ENCODE measurements at places on chromosomes 2 and 18.

GRCh38 chr18:9866627-9867026, 19.1 kb upstream of the TXNDC2 start:
- no peak for DNase-seq

DNA sequence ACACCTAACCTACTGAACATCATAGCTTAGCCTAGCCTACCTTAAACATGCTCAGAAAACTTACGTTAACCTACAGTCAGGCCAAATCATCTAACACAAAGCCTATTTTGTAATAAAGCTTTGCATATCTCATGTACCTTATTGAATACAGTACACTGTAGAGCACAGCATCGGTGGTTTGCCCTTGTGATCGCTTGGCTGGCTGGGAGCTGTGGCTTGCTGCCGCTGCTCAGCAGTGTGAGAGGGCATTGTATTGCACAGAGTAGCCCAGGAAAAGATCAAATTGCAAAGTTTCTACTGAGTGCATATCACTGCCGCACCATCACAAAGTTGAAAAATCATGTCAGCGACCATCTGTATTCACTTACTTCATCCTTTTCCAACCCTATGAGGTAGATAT, 62.3 kb upstream of the NCK2 start:
- DNase-seq = no peak

GRCh38 chr2:23312996-23313606, 71.9 kb upstream of the KLHL29 start:
- DNase-seq = no peak

- DNase-seq = no peak
Measured at GRCh38 chr2:98391581-98392270, 45.5 kb downstream of the CNGA3 start.

GRCh38 chr2:66651295-66651694, 216.4 kb downstream of the MEIS1 start:
- DNase-seq = no peak

DNA sequence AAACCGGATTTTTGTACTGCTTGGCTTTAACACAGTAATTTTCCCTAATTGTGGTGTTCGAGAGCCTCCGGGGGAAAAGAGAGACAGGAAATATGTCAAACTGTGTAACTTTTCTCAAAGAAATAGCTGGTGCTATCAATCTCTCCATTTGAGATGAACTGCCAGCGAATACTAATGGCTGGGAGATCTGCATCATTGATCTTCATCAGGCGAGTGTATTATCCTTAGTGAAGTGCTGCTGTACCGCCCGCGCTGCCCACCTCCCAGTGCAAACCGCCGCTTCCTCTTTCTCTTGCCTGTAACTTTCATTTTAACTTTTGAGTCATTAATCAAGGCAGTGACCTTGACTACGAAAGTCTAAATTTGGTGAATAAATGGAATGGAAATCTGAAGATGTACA, 246.1 kb upstream of the ST6GAL2 start:
- DNase-seq = no peak

- DNase-seq = no peak
Measured at GRCh38 chr18:3245185-3245564, 2.4 kb upstream of the MYL12A start.

DNA sequence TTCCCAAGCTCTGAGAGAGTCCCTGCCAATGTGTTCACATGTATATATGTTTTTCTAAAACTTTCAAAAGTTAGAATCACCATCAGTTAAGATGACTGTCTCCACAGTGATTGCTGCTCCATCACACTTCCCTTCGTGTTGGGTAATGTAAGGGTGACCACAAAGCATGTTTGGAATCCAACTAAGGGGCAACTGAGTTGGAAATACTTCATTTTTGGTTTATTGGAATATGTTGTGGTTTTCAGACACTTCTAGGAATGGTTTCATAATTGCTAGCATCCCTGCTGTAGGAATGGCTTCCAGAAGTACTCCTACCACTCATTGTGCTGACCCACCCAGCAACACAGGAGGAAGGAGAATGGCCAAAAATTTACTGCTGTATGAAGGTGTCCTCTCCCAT, 212.5 kb upstream of the GULP1 start:
- DNase-seq = peak; percentile 42

- DNase-seq = no peak
Measured at GRCh38 chr2:85189606-85190270, 56.5 kb downstream of the TCF7L1 start.

- DNase-seq = no peak
Measured at GRCh38 chr2:11473659-11474433, 7.9 kb upstream of the E2F6 start.

DNA sequence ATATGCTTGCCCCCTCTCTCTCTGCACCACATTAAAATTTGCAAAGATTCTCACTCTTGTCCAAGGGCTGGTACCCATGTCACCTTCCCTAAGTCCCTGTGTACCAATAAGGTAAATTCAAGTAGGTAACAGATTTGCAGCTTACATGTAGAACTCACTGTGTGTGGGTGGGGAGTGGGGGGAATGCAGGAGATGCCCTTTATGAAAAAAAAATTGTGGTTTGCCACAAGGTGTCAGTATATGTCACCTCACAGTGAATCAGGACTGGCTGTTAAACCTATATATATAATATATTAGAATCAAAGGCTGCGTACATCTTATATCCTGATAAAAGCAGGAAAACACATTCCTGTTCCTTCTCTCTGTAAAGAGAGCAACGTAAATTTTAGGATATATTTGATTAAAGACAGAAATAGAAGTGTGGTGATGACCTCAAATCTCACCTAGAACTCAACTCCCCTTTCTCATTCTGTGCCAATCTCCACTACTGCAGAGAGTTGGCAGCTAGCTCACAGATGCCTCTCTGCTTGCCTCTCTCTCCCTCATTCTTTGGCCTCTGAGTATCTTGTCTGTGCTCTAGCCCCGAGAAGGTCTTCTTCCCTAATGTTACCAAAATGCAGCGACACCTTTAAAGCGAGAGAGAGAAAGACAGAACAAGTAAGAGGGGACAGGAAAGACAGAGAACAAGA, 536 bp downstream of the XDH start:
- no peak for DNase-seq

DNA sequence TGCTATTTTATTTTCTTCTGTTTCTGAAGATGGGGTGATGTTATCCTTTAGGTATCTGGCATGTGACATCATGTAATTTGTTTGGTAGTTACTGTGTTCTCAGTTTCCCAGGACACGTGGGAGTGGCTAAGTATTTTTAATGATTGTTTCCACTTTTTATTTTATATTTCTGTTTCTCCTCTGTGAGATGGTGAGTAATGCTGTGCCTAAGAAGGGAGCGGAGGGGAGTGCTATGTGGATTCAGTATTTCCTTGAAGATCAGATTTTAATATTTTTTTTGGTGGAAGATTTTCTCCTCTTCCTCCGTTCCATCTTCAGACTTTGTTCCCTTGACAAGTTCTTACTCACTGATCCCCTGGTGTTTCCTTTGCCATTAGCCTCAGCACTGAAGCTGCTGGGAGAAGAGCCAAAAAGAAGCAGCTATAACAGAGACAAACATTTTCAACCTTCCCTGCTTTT, 180.0 kb upstream of the MMADHC start:
- peak; percentile 30 for DNase-seq

DNA sequence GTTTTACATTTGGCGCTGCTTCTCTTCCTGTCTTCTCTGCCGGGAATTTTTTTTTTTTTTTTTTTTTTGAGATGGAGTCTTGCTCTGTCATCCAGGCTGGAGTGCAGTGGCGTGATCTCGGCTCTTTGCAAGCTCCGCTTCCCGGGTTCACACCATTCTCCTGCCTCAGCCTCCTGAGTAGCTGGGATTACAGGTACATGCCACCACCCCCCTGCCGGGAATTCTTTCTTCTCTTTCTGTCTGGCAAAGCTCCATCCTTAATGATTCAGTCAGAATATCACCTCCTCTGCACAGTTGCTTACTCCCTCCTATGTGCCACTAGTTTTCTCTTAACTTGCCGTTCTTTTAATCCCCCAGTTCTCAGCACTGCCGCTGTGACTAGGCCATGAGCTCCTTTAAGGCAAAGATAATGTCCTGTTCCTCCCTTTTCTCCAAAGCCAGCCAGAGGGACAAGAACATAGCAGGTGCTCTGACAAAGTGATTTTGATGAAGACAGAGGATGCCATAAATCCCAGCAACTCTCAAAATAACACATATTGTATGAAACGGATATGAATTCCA, 112.1 kb upstream of the LRATD1 start:
- DNase-seq = no peak

DNA sequence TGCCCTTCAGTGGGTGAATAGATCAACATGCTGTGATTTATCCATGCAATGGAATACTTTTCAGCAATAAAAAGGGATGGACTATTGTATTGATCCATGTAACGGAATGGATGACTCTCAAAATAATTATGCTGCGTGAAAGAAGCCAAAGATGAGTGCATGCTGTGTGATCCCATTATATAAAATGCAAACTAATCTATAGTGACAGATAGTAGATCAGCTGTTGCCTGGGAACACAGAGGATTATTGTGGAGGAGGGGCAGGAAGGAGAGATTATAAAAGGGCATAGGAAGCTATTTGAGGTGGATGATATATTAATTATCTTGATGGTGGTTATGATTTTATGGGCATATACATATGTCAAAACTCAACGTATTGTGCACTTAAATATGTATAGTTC, 55.5 kb upstream of the ADAM23 start:
- no peak for DNase-seq

DNA sequence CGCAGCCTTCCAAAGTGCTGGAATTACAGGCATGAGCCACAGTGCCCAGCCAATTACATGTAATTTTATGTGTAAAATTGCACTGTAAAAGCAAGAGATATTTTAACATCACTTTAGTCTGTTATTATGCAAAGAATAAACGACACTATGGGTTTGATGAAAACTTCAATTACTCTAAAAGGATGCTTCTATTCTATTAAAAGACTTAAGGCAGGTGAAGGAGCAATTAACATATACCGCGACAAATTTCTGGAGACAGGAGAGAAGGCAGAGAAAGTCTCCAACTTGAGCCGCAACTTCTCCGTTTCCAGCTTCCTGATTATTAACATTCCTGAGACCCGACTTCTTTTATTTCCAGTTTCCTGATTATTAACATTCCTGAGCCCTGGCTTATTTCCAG, 53.7 kb downstream of the FAM210A start:
- no peak for DNase-seq

DNA sequence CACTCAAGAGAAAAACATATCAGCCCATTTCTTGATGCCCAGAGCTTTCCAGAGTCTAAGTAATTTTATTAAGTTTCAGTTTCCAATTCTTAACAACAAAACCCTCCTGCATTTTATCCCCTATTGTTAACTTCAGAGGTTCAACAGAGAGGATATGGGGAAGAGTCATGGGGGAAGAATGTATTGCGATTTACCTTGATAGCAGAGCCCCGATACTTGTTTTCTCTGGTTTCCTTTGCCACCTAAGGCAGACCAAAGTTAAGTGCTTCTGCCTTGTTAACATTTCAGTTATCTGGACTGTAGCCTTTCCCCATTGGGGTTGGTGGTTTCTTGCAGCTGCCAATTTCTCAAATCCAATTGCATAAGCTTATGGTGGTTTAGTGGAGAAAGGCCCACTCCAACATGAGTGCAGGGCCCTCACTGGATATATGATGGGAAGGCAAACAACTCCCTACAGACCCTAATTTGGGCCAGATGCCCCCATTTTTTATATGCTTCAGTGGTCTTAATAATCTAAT, 82.0 kb upstream of the ITGB6 start:
- DNase-seq = no peak

- DNase-seq = no peak
Measured at GRCh38 chr2:71226096-71226964, 573 bp downstream of the PAIP2B start.

- DNase-seq = no peak
Measured at GRCh38 chr2:121450301-121450700, 80.4 kb upstream of the RNU4ATAC start.

- DNase-seq = peak; percentile 30
Measured at GRCh38 chr2:192286093-192286701, 91.5 kb upstream of the TMEFF2 start.

GRCh38 chr2:195600778-195601177, 56.2 kb upstream of the SLC39A10 start:
- DNase-seq = no peak

- no peak for DNase-seq
Measured at GRCh38 chr18:53990485-53990884, 234.0 kb downstream of the MBD2 start.

DNA sequence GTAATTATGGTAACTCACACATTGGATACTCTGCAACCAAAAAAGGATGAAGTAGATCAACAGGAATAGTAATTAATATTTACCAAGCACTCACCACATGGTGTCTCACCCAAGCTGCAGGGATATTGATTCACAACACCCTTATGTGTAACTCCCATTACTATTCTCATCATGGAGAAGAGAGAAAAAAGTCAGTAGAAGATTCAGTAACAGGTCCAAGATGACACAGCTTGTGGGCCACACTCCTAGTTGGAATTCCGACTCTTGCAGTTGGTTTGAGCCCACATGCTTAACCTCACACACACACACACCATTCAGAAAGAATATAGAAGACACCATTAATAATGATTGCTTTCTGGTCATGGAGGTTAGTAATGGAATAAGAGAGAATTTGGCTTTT, 1.7 kb upstream of the MLPH start:
- DNase-seq = no peak

DNA sequence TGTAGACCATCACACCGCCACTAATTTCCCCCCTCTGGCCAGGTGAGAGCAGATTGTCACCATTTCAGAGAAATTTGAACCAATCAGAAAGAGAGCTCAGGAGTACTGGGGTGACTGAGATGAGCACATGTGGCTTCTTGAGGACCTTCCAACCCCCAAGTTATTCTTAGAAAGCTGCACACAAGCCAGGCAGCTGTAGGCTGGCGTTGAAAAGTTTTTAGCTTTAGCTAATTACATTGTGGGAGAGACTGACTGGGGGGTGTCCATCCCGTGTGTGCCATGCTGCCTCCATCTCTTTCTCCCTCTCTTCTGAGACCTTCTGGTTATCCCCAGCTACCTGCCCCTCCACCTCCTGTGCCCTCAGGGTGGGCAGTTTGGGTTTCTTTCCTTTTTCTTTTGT, 154.0 kb downstream of the AGAP1 start:
- no peak for DNase-seq

DNA sequence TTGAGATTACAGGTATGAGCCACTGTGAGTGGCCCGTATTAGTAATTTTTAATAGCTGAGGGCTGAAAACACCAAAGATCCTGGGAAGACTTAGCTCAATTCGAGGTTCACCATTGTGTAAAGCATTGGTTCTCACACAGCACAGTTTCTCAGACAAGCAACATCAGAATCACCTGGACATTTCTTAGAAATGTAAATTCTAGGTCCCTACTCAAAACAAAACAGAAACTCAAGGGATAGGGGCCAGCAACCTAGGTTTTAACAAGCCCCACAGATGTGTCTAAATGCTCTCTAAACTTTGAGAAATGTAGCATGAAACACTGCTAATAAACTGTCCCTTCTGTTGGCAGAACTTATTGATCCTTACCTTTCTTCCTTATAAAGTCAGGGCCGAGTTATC, 681.2 kb downstream of the RNF144A start:
- DNase-seq = no peak

GRCh38 chr2:128500138-128500800, 181.6 kb upstream of the HS6ST1 start:
- DNase-seq = no peak

- no peak for DNase-seq
Measured at GRCh38 chr18:61127714-61128467, 205.3 kb upstream of the CDH20 start.
